ENCODE measurements at places on chromosomes 5 and 9. TPM values are rescaled to one million over a fixed set of nuclear protein-coding genes. Genes with fewer than 3 reads are reported as not detected.

DNA sequence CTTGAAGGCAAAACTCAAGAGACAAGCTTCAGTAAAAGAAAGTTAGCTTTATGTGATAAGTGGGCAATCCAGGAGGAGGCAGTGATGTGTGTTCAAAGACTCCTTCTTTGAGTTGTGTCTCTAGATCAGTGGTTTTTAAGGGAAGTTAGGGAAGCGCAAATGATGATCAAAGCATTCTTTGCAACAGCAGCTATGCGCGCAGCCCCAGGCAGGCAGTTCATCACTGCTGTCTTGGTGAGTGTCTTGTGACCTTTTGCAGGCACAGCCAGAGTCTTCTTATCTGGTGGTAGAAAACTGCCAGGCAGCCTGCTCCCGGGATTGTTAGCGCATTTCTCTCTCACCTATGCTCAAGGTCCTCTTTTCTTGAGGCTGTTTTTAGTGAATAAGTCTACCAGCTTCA lies 40.3 kb upstream of the CLK4 start:
- H3K36me3 ChIP-seq = no peaks in the 10 kb centered on the region
- no peak for DNase-seq
- H3K27ac ChIP-seq = no peak overlapping the region
- H3K27me3 ChIP-seq = peaks cover 2% of the 10 kb centered on the region

GRCh38 chr5:20360263-20360662 lies 372.3 kb upstream of the CDH18 start:
- H3K4me1 ChIP-seq = no peaks in the 10 kb centered on the region
- no peak overlapping the region for H3K27ac ChIP-seq
- no peaks in the 10 kb centered on the region for H3K36me3 ChIP-seq
- DNase-seq = no peak
- no peaks in the 10 kb centered on the region for H3K27me3 ChIP-seq

DNA sequence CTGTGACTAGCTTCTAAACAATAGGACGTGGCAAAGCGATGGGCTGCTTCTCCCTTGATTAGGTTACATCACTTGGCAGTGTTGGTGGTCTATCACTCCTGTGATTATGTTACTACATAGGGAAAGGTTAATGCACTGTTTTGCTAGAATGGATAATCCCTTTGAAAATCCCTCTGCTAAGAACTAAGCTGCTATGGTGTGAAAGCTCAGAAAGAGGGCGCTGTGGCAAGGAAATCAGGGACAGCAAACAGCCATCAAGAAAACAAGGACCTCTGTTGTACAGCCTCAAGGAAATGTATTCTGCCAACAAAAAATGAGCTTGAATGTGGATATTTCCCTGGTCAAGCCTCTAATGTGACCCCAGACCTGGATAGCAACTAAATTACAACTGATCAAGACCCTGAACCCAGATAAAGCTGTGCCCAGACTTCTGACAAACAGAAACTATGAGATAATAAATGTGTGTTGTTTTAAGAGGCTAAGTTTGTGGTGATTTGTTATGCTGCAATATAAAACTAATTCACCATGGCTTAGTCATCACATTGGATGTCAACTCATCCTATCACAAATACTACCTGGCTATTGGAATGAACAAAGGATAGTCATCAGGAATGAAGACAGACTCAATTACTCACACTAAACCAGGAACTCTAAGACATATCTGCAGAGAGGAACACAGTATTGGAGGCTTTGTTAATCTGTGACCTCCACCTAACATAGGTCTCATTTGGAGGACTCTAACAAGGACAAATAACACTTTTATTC lies 1215.9 kb downstream of the EFNA5 start:
- peaks cover 14% of the 10 kb centered on the region for H3K4me1 ChIP-seq
- H3K4me3 ChIP-seq = no peak overlapping the region
- no peaks in the 10 kb centered on the region for H3K36me3 ChIP-seq

DNA sequence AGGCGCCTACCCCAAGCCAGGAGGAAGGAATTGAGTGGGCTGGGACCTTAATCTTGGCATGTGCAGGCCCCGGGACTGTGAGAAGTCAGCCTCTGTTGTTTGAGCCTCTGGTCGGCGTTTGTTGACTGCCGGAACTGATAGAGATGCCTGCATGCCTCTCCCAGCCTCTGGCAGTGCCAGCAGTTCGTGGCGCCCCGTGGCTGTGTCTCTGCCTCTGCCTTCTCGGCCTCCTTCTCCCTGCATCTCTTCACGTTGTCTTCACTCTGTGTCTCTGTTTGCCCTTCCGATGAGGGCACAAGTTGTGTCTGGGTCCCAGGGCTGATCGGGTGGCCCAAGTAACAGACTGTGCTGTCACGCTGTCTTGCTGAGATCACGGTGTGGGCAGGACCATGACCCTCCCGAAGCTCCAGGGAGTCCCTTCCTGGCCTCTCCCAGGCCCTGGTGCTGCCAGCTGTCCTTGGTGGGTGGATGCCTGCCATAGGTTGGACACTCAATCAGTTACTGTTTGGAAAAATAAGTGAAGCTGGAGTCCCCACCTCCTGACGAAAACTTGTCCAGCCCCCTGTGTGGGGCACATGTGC lies 133.5 kb upstream of the LPCAT1 start:
- no peak overlapping the region for H3K27ac ChIP-seq
- no peaks in the 10 kb centered on the region for H3K36me3 ChIP-seq
- no peak for DNase-seq
- peaks cover 7% of the 10 kb centered on the region for H3K4me1 ChIP-seq
- H3K4me3 ChIP-seq = no peak overlapping the region
- H3K27me3 ChIP-seq = peaks cover 20% of the 10 kb centered on the region

DNA sequence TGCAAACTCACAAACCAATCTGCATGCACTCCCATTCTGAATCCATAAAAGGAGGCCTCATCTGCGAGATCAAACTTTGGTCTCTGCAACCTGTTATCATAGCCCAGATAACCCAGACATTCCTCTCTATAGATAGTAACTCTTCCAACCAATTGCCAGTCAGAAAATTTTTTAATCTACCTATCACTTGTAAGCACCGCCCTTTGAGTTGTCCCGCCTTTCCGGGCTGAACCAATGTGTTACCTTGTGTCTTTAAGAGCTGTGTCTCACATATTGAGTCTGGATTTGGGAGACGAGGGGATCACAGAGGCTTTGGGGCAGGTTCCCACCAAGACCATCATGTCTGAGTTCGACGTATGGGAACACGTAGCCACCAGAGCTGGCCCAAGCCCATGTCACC lies 91.1 kb upstream of the PPP1R26 start:
- no peak overlapping the region for H3K4me3 ChIP-seq
- no peaks in the 10 kb centered on the region for H3K36me3 ChIP-seq
- no peak overlapping the region for H3K27ac ChIP-seq
- DNase-seq = no peak

DNA sequence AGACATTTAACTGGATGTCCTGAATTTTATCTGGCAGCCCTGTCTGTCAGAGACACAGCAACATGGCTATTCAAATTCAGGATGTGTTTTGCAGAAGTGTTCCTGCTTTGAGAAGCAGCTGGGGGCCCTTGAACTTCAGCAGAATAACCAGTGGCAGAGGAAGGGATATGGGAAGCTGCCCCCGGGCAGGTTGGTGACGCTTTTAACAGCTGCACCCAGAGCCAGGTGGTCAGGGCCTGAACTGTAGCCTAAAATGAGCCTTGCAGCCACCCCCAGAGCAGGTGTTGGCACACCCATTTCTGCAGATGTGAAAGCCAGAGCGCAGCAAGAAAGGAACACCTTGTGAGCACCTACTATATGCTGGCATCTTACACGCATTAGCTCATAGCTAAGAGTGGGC lies 128.7 kb upstream of the BOD1 start:
- peak overlapping the region; percentile 33 for H3K4me3 ChIP-seq
- peaks cover 1% of the 10 kb centered on the region for H3K27me3 ChIP-seq
- no peak for DNase-seq
- H3K36me3 ChIP-seq = 0 out of 2 replicates have a peak, but pooled peaks cover 2% of the 10 kb centered on the region

GRCh38 chr9:27145143-27145542 lies 36.1 kb downstream of the TEK start:
- H3K4me3 ChIP-seq = no peak overlapping the region
- H3K36me3 ChIP-seq = no peaks in the 10 kb centered on the region
- no peak overlapping the region for H3K27ac ChIP-seq
- peaks cover 7% of the 10 kb centered on the region for H3K4me1 ChIP-seq
- DNase-seq = no peak

DNA sequence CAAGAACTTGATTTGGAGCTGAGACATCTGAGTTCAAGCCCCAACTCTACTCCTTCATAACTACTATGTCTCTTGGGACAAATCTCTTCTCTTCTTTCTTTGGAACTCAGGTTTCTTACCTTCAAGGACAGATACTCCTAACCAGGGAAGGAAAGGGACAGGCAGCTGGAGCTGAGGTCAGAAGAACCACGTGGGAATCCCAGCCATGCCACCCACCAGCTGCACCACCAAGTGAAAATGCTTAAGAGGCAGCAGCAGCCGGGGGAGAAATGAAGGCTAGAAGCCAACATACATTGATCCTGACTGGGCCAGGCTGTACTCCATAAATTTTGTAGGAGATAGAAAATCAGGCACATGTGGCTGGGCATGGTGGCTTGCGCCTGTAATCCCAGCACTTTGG lies 9.6 kb upstream of the OR5C1 start:
- DNase-seq = no peak
- H3K4me1 ChIP-seq = no peaks in the 10 kb centered on the region
- no peak overlapping the region for H3K4me3 ChIP-seq
- peaks cover 9% of the 10 kb centered on the region for H3K36me3 ChIP-seq
- peaks cover 16% of the 10 kb centered on the region for H3K27me3 ChIP-seq

DNA sequence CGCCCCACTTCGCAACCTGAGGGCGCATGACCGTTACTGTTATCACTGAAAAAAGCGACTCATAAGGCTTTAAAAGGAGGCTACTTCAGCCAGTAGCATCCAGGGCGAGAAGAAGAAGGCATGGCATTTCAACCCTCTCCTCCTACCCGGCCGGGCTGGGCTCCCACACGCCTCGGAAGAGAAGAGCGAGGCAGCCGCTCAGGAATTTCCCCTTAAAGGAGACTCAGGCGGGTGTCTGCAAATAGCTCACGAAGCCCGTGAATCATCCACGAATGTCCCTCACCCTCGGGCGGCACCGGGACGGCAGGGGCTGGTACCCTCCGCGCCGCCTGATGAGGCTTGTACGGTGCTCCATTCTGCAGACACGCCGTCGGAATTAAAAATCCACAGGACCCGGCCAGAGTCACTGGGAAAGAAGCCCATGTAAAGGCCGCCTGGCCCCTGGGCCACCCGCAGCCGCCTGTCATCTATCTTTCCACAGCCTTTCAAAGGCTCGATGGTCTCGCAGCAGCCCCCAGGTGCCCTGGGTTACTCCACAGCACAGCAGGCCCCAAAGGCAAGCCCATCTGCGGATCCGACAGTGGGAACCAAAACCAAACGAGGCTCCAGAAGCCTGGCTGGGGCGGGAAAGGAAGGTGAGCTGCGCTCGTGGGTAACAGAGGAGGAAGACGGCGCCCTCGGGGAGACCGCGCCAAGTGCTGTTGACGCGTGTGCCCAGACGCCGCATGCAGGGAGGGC lies 11.8 kb downstream of the SLC12A7 start:
- peaks cover 59% of the 10 kb centered on the region for H3K4me1 ChIP-seq
- DNase-seq = no peak
- no peaks in the 10 kb centered on the region for H3K27me3 ChIP-seq
- H3K36me3 ChIP-seq = peaks cover 3% of the 10 kb centered on the region
- H3K27ac ChIP-seq = 0 out of 2 replicates have a peak overlapping the region, but pooled peaks have one; percentile 51

PCDHB10 gene
- total RNA-seq = 1.7 TPM

Data from WTC11 (cell line).